ENCODE measurements at places on chromosomes 16 and 17. TPM values are rescaled to one million over a fixed set of nuclear protein-coding genes. Genes with fewer than 3 reads are reported as not detected.

DNA sequence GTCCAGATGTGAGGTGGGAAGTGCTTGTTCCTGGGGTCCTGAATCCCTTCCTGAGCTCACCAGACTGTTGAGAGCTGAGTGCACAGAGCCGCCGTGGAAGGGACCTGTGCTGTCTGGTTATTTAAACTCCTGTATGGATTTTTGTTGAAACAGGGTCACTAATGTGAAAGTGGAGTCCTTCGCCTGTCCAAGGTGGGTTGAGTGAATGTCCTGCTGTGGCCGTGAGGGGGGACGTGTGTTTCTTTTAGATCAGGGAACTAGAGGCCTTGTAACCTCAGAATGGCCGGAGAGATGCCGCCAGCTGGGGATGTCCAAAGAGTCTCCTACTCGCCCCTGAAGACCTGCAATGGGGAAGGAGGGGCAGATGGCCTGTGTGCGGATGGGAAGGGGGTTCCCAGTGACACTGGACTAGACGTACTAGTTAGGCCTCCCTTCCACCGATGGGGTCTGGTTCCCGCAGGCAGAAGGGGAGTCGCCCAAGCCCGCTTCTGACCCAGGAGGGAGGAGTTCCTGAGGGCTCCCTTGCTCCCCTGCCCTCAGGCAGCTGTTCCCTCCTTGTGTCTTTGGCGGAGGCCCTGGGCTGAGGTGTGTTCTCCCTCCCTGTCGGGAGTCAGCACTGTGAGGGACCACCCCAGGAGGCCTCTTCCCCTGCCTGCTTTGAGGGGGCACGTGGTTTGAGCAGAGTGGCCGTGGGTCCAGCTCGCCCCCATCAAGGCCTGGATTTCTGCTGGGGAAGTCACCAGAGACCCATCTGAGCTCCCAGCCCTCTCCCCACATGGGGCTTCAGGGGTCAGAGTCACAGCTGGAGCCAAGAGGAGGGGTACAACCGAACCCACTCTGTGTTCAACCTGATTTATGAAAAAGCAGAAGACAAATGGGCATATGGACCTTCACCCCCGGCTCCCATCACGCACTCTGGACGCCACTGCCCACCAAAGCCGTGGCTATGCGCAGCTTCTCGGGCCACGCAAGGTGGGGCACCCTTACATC is 30.9 kb downstream of the OR1D5 start:
- no peak for DNase-seq

DNA sequence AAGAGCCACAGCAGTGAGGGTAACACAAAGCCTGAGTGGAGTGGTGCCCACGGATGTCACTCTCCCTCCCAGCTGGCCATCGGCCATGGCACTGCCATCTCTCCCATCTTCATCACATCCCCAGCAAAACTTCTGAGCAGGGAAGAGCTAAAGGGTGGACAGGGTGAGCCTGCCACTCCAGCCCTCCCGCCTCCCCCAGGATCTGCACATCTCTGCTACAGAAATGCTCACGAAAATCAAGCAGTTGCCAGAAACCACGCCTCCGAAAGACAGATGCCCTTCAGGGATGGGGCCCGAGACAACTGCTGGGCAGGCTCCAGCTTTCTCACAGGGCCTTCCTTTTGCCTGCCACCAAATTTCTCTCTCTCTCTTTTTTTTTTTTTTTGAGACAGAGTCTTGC is 3.6 kb downstream of the GRIN2C start:
- no peak for DNase-seq

ALDH3A2 gene
- total RNA-seq: 127 TPM

PMFBP1 gene
- 1.8 TPM for total RNA-seq

DNA sequence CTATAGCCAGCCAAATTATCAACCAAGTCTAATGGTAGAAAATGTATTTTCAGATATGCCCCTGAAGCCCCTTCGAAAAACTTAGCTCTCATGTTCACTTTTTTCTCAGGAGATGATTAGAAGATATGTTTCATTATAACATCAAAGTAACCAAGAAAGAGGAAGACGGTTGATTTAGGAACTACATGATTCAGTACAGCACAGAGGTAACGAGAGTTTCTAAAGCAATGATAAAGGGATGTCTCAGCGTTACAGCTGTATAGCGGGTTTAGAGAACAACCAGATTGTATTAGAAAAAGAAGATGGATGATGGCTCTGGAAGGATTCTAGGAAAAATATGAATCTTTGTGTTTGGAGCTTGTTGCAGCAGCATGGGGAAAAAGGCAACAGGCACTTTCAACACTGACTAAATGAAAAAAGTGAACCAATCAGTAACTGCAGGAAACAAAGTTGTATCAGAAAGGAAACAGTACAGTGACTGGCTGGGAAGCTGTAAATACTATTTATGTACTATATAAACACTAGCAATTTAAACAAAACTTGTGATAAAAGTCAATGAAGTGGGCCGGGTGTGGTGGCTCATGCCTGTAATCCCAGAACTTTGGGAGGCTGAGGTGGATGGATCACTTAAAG is 21.5 kb downstream of the MBTD1 start:
- DNase-seq: no peak

- DNase-seq: peak; percentile 16
Measured at GRCh38 chr16:89187770-89188392, 12.5 kb downstream of the SLC22A31 start.

DNA sequence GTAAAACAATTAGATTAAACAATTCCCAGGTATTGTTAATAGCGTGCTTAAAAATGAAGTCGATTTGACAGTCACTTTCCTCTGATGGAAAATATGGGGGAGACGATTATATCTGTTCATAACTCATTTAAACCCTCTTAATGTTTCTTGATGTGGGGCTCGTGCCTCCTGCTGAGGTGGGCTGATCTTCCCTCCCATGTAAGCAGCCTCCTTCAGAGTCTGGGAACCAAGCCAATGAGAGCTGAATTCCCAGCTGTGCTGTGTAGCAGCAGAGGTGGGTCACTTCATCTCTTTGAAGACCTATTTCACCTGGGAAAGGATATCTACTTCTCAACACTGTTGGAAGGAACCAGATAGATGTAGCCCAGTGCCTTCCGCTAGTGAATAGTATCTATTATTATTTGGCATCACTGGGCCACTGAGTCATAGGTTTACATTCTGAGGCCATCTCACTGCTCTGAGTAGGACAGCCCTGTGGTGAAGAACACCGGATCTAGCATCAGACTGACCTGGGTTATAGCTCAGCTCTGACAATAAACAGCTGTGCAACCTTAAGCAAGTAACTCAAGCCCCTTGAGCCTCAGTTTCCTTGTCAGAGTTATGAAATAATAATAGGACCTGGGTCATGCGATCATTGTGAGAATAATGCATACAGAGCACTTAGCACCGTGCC is 85.3 kb upstream of the C16orf82 start:
- no peak for DNase-seq

DNA sequence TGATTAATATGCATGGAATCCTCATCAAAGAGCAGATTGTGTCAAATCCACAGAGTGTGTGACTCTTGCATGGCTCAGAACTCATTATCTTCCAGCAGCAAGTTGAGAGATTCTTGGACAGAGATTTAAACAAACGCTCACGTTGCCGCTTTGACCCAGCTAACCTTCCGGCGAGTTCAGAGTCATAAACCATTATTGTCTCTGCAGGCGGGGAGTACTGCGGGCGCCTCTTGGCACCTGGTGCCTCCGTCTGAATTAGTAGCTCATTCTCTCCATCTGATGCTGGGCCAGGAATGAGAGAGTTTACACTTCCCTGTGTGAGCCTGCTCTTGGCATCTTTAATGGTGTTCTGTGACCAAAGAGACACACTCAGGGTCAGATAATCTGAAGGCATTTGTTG is 138.6 kb upstream of the WSCD1 start:
- peak; percentile 41 for DNase-seq

SDK2 gene
- 0.31 TPM for total RNA-seq

DNAI2 gene
- total RNA-seq: not detected

DNA sequence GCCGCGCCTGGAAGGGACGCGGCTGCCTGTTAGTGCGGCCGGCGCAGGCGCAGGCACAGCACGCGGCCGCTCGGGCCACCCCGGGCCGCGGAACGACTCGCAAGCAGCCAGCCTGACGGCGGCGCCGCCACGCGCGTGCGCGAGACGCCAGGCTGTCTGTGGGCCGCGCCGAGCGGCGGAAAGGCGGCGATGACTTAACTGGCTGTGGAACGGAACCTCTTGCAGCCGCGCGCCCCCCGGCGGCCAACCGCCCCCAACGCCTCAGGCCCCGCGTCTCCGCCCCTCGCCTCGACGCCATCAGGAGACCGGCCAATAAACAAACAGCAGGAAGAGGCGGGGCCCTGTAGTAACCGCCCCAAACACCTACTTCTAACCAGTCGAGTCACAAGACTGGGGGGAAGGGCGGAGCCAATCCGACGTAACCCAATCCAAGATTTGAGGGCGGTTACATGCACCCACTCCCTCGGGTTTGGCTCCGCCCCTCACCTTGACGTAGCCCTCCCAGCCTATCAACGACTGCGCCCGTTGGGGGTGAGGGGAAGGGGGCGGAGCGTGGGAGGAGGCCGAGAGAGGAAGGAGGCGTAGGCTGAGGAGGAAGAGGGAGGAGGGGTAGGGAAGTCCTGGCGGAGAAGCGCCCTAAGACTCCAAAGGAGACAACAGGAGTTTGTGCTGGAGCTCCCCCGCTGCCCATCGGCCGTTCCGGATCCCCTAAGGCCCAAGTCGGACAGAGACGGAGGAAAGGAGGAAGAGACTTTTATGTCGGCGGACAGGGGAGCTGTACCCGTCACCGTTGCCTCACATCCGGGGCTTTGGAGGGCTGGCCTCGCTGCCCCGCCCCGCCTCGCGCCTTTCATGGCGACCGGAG is at the start of gene FBRS:
Gene FBRS, plus strand, starts transcription at position 566 of the 865 bp plus-strand sequence. CDS start 1,088 bp downstream, outside the sequence.
- DNase-seq: peak; percentile 100

DNA sequence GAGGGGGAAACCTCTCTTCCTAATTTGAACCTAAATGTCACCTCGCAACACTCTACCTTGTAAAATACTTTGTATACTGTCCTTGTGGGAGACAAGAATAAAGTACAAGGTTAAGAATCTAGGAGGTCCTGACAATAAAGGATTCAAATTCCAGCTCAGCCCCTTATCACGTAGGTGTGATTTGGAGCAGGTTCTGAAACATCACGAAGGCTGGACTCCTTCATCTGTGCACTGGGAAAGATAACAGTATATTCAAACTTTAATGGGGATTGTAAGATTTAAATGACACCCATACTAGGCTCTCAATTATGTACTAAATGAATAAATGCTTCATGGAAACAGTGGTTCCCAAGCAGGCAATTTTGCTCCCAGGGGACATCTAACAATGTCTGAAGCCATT is 2.1 kb downstream of the TXNDC11 start:
- DNase-seq: no peak

GRCh38 chr16:2819179-2819938 is 2.3 kb downstream of the PRSS21 start:
- DNase-seq: no peak

CHST5 gene
- total RNA-seq: not detected

DNA sequence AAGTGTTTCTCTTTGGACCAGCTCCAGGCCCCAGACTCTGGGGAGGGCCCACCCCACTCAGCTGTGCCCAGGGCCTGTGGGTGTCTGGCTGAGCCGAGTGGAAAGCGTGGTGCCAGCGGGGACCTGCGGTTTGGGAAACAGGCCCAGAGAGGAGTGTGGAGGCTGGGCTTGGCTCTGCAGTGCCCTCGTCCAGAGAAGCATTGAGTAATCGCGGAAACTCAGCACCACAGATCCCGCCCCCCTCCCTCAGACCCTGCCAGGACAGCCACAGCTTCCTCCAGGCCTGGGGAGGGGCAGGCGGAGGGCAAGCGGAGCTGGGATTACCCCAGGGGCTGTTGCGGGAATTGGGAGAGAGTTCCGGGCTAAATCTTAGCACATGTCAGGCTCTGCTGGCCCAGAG is 14.6 kb upstream of the PITPNA start:
- peak; percentile 95 for DNase-seq

TMC6 gene
- 15.9 TPM for total RNA-seq

- no peak for DNase-seq
Measured at GRCh38 chr17:44904001-44904984, 5.0 kb upstream of the EFTUD2 start.

TEDC2 gene
- 48.6 TPM for total RNA-seq

DNAH17 gene
- 0.02 TPM for total RNA-seq
